ENCODE measurements at places on chromosomes 16 and 17.
A peak's percentile ranks its signal among the peaks of the same experiment; 100 is the strongest.

DNA sequence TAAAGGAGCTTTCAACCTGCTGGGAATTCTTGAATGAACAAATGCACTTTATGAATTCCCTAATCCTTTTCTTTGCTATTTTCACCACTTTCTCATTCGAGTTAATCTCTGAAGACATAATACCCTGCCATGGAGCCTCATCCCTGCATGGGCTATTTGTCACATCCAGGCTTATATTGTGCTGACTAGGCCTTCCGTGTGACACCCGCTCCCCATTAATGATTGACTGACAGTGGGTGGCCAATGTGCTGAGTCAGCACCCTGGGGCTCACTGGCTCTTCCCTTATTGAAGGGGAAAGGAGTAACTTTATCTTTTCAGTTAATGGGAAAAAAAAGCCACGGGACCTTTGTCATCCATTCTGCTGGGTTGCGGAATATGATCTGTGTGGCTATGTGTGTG lies 1024.8 kb upstream of the EEF2KMT start:
- peak; percentile 62 for DNase-seq

DNA sequence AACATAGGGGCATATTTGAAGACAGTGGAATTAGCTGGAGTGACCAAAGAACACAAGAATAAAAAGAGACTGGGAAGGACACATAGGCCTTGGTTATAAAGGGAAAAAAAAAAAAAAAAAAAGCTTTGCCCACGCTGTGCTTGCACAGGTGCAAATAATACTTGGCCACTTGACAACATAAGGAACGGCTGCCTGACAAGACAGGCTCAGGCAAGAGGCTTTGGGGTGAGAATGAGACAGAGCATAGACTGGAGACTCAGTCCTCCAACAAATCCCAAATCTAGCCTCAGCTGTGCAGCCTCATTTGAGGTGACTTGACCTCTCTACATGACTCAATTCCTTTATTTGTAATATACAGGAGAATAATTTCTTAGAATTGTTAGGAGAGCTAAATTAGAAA lies 332.8 kb upstream of the DYNLRB2 start:
- no peak for DNase-seq

DNA sequence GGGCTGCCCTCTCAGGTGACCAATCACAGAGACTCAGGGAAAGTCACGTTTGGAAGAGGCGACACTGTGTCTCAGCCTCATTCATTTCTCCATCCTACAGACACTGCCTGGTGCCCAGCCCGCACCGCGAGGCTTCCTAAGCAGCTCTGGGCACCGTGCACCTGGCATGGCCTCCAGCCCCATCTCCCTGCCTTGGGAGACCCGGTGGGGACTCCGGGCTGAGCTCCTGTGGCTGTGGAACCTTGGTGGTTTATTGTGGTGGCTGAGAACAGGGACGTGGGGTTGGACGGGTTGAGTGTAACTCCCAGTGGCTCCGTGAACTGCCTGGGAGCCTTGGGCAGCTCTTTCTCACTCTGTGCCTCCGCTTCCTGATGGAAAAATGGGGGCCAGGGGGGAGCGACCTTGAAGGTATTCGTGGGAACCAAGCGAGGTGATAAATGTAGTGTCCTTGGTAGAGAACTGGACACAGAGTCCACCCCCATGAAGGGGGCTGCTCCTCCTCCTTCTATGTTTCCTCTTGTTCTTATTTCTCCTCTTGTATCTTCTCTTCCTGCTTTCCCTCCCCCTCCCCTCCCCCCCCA lies 215.4 kb downstream of the SEC14L1 start:
- DNase-seq, result no peak

GRCh38 chr17:32525122-32525521 lies 38.3 kb downstream of the CDK5R1 start:
- DNase-seq, result peak; percentile 35

GRCh38 chr16:57669476-57670162 lies 1.5 kb downstream of the ADGRG3 start:
- DNase-seq, result no peak

DNA sequence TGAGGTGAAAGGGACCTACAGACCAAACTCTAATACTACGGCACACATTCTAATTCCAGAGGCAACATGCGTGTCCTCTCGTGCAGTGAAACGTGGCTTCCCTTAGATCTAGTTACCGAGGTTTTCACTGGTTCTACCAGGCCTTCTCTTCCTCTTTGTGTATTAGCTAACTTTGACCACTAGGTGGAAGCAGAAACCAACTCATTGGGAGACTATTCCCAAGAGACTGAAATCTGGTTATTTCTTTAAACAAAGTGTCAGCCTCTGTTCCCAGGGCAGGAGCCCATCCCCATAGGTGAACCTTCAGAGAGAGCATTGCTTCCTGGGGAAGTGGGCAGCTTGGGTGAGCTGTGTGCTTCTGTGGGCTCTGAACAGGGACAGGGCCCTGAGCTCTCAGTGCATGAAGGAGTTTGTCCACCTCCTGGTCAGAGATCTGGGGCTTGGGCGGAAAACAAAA lies 19.7 kb upstream of the RCVRN start:
- peak; percentile 53 for DNase-seq

- no peak for DNase-seq
These were observed 367.5 kb downstream of the XYLT1 start for GRCh38 chr16:17103216-17103615.

- no peak for DNase-seq
These were observed 1.2 kb downstream of the ERN2 start for GRCh38 chr16:23711785-23712184.

DNA sequence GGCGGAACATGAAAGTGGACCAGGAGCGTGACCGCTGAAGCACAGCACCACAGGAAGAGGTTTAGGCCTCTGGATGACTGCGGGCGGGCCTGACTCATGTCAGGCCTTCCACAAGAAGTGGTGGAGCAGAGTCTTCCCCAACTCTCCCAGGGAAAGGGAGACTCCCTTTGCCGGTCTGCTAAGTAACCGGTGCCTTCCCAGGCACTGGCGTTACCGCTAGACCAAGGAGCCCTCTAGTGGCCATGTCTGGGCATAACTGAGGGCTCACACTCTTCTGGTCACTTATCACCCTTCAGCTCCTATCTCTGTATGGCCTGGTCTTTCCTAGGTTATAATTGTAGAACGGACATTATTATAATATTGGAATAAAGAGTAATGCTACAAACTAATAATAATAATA lies 1931.9 kb downstream of the TP53TG3F start:
- no peak for DNase-seq

DNA sequence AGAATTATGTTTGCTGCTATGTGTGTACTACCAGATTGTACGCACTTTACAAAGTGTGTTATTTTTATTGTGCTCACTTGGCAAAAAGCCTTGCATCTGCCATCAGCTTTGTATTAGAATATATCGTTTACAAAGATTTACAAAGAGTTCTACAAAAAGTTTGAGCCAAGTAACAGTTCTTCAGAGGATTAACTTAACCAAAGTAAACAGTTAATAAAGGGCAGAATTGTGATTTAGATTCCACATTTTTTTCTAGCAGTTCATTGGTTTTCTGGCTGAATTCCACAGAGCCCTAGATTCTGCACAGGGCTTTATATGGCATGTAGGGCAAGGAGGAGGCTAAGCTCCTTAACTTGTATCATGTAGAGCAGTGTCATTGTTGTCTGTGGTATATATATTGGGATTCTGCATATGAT lies 29.4 kb downstream of the UTP18 start:
- no peak for DNase-seq

- no peak for DNase-seq
These were observed 53.1 kb downstream of the GAN start for GRCh38 chr16:81367821-81368220.

DNA sequence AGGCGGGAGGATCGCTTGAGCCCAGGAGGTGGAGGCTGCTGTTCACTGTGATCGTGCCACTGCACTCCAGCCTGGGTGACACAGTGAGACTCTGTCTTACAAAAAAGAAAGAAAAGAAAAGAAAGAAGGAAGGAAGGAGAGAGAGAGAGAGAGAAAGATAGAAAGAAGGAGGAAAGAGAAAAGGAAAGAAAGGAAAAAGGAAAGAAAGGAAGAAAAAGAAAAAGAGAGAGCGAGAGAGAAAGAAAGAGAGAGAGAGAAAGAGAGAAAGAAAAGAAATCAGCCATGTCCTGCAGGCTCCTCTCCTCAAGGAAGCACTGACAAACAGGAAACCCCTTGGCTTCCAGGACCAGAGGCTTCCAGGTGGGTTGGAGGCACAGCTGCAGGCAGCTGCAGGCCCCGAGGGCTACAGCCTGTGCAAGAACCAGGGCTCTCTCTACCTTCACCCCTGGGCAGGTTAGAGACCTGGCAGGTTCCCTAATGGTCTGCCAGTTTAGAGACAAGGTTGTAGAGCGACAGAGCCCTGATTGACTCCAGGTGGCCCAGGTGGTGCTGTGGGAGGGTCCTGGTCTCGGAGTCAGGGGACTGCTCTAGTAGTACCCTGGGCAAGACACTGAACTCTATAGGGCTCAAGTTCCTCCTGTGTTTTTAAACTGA lies 53.8 kb downstream of the PECAM1 start:
- no peak for DNase-seq

DNA sequence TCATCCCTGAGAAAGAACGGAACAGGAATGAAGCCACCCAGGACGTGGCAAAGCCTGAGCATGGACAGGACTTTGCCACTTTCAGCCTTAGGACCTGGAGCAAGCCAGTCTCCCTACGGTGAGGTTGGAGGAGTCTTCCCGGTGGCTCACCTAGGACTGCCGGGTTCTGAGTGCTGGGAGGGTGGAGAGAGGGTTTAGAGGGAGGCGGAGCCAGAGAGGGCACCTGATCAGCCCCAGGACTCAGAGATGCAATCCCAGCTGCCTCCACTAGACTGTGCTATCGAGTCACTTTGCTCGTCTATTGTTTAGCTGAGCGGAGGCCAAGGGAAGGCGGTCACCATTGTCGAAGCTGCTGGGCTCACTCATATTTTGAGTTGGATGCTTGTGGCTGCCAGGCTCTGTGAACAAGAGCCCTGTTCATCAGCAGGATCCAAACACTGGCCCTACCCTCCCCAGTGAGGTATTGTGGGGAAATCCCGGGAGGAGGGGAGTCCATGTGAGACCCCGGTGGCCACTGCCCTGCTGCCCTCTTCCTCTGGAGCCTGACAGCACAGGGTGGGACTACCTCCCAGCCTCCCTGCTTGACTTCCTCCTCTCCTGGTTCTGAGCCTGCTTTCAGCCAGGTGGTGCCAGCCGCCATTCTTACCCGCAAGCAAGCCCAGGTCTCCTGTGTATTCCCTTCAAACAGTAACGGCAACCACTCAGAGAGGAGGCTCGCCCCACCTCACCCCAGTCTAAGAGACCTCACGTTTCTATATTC lies 7.0 kb downstream of the KRT14 start:
- DNase-seq, result peak; percentile 86

DNA sequence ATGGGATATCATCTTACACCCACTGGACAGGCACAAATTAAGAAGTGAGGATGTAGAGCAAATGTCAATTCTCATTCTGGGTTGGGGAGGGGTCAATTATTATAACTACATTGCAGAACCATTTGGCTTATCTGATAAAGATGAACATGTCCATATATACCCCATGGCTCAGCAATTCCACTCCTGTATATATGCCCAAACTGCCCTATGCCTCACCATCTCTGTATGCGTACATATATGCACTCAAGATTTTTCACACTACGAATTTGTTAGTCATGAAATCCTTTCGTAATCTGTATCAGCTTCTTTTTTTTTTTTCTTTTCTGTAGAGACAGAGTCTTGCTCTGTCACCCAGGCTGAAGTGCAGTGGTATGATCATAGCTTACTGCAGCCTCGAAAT lies 20.8 kb upstream of the CNEP1R1 start:
- no peak for DNase-seq

DNA sequence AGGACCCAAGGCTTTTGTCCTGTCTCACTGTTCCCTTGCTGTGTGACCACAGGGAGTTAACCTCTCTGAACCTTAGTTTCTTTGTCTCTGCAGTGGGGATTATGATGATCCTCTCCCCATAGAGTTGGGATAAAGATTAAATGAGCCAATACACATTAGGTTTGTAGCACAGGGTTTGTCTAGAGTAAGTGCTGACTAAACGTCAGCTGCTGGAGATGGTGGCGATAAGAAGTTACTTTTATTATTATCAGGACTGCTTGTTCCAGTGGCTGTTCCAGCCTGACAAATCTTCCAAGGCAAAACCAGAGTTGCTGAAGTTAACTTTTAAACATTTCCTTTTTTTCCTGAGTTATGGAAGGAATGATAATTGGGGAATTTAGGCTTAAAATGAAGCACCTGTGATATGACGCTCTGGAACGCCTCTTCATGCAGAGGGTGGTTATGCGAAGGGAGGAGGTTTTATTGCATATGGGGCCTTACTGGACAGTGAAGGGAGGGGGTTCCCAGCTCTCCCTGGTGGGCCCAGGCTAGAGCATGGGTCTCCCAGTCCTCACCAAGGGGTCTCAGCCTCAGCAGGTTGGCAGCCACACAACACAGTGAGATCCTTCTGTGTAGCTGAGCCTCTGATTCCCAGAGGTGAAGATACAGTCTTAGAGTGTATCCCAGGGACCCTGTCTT lies 35.8 kb downstream of the PLCG2 start:
- DNase-seq, result no peak

GRCh38 chr16:89936034-89936433 lies 12.5 kb upstream of the DEF8 start:
- no peak for DNase-seq

GRCh38 chr16:27221576-27222248 lies 18.4 kb downstream of the KDM8 start:
- no peak for DNase-seq

DNA sequence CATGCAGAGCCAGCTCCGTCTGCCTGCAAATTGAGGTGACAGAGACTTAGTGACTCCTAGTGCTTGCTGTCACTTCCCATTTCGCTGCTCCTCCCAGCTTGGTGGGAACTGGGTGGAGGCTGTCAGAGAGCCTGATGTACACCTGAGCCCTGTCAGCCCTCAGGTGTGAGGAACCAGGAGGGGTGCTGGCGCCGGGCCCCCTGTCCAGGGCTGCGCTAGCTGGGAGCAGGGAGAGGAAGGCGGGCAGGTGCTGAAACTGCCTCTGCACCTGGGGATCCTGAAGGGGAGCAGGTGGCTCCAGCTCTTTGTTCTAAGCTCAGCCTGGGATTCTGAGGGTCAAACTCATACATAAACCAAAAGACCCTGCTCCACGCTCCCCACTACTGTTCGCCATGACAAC lies 10.8 kb upstream of the WSCD1 start:
- DNase-seq, result no peak

GRCh38 chr16:474420-475122 lies 49.1 kb downstream of the RAB11FIP3 start:
- peak; percentile 37 for DNase-seq

GRCh38 chr16:87461466-87461991 lies 31.3 kb downstream of the ZCCHC14 start:
- peak; percentile 83 for DNase-seq

GRCh38 chr17:732902-733720 lies 715 bp downstream of the TLCD3A start:
- DNase-seq, result peak; percentile 46

- DNase-seq, result no peak
These were observed 250.5 kb downstream of the CPPED1 start for GRCh38 chr16:12553191-12553590.

DNA sequence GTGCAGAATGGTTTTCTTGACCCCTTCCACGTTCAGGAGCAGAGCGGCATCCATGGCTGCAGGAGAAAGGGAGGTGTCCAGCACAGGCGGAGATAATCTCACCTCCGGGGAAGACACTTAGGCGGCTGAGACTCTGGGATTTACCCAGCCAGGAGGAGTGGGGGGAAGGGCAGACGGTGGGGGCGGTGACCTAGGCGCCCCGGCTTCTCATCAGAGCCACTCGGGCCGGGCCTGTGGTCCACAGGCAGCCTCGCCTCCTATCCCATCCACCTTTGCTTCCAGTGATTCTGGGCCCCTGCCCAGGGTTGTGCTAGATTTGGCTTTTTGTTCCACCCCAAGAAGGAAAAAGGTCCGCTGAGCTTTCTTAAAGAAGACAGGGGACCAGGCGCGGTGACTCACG lies at the start of gene AIPL1:
AIPL1 (minus strand) TSS at position 71 of the 400 bp plus-strand sequence; CDS start at position 54, 17 bp downstream.
- no peak for DNase-seq

Data from kidney glomerular epithelial cell (primary cell).